ENCODE measurements at places on chromosomes 12 and 14.

DNA sequence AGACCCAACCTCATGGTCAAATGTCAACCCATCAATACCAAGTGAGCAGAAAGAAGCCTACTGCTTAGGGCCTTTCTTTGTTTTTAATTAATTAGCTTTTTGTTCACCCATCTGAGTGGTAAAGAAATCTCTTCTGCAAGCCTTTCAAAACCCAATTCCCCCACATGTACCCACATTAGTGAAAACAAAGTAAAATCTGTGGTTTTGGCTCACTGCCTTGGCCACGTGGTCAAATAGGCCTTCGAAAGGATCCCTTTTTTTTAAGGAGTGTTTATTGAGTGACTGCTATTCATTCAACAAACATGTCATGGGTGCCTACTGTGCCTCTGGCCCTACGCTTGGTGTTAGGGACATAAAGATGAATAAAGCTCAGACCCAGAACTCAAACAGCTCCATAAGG is 160.1 kb downstream of the NUAK1 start:
- no peak for DNase-seq

DNA sequence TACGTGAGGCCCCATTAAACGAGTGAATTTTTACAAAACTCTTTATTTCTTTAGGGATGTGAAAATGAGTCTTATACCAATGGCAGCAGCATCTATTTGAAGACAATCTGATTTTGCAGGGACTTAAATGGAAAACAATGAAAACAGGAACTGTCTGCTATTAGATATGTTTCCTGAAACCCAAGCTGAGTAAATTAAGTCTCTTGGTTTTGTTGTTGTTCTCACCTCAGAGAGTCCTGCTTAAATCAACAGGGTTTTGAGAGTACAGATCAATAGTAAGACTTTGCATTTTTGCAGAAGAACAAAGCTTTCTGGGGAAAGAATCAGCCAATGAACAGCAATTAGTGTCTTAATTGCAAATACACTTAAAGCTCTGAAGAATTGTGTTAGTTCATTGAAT is 39.1 kb upstream of the LGR5 start:
- no peak for DNase-seq

DNA sequence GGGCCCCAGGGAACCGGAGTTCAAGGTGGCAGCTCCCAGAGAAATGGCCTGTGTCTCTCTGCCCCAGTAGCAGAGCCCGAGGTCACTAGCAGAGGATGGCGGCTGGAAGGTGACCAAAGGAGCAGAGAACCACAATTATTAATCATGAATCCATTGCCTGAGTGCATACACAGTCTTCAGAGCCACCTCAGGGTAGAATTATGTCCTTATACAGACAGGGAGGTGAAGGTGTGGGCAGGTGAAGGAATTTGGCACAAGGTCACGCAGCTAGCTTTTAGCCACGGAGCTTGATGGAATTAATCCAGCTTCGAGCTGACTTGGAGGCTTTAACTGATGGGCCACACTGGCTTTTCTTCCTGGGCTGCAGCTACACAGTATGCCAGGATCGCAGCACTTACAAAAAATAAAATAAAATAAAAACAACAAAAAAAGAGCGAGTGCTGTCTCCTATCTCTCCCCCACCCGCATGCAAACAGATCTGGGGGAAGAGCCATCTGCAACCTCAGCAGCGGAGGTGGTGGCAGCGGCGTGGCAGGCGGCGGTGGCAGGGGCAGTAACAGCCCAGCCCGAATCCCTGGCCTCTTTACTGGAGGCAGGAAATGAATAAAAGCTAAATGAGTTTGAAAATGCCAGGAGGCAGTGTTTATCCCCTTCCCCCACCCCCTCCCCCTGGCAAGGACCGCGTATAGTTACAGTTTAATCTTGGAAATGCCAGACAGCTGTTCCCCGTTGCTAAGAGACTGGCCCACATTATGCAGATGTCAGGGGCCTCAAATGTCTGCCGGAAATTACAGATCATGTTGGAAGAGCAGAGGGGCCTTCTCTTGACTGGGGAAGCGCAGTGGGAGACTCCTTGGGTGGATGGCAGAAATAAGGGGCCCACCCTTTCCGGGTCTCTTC is 93.5 kb downstream of the LRRC74A start:
- DNase-seq: peak; percentile 99

GRCh38 chr12:62627181-62627580 is 160.6 kb downstream of the MON2 start:
- no peak for DNase-seq

DNA sequence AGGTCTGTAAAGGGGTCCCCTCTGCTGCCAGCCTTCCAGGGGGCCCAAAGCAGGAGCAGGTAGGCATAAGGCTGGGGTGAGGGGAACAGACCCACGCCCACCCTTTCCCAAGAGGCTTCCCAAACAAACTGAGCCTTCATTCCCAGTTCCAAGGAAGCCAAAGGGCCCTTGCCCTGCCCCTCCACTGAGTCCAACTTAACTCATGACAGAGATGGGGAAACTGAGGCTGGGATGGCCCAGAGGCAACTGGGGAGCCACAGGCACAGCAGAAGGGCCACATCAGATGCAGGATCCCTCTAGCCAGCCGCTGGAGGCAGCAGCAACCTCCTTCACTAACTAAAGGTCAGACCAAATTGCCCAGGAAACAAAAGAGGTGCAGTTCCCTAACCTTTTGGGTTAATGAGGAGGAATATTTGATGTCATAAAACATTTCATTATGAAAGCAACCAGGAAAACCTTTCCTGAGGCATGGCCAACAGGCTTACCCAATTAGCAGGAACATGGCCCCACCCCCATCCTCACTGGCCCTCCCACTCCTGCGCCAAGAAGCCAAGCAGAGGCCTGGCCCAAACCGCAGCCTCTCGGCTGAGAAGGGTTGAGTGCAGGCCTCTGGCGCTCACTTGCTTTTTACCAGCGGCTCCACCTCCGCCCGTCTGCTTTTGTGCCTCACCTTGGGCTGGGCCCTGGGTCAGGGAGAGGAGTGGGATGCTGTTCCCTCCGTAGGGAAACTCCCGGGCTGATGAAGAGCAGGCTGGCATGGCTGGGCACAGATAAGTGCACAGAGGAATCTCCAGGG is 293.5 kb upstream of the RTL1 start:
- DNase-seq: no peak

DNA sequence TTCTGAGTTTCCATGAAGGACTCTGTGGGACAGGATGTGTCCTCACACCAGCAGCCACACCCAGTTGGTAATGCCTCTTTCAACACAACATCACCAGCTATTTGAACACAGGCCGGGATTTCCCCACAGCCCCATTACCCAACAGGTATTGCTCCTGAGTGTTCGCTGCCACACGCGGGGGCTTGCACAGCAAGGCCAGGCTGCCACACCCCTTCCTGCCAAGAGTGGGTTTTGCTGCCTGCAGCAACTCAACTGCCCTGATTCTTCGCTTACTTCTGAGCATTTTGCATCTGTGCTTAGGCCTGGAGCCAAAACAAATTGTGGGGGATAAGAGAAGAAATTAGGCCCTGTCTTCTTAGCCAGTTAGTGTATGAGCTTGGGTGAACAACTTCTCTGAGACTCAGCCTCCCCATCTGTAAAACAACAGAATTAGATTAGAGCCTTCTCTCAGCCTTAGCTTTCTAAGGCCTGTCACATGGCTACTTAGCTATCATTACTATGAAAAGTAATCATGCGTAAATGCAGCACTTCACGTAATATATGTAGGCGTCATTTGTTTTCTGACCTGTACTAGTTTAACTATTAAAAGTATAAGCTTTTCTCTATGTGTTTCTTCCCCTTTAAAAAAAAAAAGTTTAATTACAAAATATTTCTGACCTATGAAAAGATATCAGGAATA is 20.0 kb downstream of the CKAP4 start:
- DNase-seq: no peak

DNA sequence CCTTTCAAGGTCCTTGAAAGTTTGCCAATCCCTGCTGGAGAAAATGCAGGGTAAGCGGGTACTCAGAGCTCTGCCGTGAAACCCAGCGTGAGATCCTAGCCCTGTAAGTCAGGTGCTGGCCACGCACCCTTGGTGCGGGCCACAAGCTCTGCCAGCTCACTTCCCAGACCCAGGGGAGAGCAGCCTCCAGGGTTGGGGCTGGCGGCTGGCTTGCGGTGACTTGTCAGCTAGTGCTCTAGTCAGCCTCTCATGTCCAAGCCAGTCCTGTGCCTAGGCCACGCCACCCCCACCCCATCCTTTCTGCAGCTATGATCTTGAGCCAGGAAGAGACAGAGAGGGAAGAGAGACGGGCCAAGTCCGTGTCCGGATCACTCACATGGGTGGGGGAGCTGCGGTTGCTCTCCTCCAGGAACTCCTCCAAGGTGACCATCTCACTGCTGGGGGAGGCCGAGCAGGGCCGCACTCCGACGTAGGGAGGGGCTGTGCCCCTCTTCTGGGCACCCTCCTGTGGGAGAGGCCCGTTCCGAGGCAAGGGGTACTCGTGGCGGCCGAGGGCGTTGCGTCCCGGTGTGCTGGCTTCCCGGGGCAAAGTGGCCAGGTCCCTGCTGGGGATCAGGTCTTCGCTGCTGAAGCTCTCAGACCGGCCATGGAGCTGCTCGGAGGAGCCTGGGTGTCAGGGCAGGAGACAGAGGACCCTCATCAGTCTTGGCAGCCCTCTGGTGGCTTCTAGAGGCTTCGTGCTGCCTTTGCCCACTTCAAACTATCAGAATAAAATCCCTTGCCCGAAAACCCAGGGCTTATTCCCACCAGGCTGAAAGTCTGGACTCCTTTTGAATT is 33.3 kb upstream of the GPR68 start:
- no peak for DNase-seq

DNA sequence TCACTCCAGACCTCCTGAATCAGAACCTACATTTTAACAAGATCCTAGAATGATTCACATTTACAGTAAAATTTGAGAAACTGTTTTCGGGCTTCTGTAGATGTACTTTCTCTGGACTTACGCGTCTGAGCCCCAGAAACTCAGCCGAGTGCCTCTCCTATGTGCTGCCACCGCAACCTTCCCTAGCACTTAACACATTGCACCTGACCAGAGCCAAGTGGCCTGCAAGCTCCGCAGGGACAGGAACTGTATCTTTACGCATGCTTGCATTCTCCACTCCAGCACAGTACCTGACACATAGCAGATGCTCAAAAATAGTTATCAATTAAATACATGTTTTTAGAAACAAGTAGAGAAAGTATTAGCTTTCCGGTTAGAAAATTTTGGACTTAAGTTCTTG is 1.2 kb downstream of the SMCO2 start:
- no peak for DNase-seq

DNA sequence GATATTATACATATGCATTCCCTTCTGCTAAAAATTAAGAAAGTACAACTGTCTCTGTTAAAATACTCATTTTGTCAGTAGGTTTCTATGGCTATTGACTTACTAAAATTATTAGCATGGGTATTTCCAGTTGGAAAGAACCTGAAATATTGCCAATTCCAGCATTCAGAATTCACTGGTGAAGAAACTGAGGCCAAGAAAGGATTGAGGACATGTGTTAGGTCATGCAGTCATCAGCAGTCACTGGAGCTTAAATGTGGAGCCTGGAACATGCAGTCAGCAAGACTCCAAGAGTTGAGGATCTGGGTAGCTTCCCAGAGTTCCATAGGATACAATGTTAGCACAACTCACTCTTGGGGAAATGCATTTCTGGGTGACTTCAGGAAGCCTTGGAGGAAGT is 1335.6 kb downstream of the AACS start:
- no peak for DNase-seq

GRCh38 chr14:30673071-30673470 is 51.0 kb downstream of the SCFD1 start:
- DNase-seq: no peak

DNA sequence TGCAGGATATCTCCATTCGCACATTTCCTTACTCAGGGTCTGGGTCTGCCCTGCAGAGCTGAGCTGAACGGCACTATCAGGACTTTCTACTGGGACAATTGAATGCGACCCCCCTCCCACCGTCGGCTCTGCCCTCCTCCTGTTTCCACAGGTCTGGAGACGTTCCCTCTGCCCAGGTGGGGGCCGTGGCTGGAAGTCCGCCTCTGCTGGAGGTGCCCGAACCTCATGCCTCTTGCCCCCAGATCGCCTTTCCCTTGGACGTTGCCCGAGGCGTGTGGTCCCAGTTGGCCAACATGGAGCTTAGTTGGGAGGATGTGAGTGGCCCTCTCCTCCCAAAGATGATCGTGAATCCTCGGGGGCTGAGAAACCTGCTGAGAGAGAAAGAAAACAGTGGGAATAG is 21.2 kb upstream of the KLC1 start:
- DNase-seq: no peak

DNA sequence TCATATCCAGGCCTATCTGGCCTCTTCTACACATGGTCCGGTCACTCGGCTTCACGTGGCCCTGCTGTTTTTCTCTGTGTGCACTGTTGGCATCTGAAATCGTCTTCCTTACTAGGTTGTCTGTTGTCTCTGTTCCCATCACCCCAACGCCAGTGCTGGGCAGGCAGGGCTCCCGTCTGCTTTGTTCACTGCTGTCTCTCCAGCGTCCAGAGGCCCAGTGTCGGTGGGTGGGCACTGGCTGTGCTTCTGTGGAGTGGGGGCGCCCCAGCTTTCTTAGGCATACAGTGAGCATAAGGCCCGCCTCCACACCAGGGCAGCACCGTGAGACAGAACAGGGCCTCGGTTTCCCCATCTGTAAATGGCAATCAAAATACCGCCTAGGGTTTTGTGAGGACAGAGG is 153.1 kb downstream of the BCL11B start:
- no peak for DNase-seq

DNA sequence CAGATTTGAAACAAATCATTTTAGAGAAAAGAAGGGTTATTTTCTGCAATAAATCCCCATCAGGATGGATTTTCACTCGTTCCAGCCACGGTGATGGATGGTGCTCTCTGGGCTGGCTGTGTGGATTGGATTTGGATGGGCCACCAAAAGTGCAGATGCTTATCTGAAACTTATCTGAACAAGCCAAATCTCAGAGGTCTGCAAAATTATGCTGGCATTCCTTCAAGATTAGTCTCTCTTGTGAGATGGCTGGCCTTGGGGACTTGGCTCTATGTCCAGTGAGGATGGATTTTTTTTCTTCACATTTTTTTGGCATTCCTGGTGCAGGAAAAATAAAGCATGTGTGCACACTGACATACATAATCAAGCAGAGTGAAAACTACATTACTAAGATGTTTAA is 341.9 kb downstream of the GXYLT1 start:
- no peak for DNase-seq

DNA sequence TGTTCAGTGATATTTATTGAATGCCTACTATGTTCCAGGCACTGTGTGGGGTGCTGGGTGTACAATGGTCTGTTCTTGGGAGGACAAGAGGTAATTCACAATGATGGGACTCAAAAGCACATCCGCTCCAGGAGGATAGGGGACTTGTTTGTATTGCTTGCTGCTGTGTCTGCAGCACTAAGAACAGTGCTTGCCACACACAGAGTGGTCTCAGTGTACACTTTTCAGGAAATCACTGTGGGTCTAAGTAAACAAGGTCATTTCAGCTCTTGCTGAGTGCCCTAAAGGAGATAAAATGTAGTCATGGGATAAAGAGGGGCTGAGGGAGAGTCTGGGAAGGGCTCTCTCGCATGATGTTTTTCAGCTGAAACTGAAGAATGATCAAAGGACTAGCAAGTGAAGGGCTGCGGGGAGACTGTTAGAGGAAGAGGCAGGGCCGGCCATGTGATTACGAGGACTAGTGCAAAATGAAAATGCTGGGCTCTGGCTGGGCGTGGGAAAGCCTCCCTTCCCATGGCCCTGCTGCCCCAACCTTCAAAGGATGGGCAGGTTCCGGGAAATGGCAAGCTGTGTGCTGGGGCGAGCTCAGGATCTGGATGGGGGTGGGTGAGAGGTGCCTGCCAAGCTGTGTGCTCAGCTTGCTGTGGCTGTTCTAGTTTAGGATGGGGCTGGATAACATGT is 39.1 kb downstream of the ADCK1 start:
- no peak for DNase-seq

Measured in NCI-H524 treated with DMSO at 0.1 percent for 48 hours (cell line).